Activated T-cell treated with anti-CD3 and anti-CD28 coated beads, Interleukin-2, amount 50 U/mL, for 4 hours (primary cell): ENCODE measurements at places on chromosomes 2 and 18. TPM values are rescaled to one million over a fixed set of nuclear protein-coding genes. Genes with fewer than 3 reads are reported as not detected.
A peak's percentile ranks its signal among the peaks of the same experiment; 100 is the strongest.

DNA sequence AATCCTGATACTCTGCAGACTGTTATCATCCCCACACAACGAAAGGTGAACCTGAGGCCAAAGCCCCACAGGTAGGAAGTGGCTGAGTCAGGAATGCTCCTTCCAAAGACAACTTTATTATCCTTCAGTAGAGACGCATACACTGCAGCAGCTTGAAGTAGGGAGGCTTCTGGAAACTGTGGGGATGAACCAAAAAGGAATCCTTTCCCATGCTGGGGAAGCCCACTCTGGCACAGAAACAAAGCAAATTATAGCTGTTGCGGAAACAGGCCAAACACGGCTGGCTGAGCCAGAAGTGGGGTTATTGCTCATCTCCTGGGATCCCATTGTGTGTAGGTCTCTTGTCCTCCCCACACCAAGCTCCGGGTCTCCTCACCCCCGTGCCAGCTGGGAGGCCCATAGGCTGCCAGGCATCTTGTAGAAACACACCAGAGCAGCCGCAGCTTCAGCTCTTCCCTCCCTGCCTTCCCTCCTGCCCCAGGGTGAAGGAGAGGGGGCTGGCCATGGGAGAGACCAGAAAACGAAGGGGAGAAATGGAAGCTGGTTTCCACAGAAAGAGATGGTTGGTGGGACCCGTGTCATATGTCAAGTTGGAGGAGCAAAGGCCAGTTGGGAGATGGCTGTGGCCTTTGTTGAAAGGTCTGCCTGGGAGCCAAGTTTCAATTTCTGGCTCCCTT lies 176.9 kb upstream of the NABP1 start:
- no peak for DNase-seq

- no peak for DNase-seq
Measured at GRCh38 chr18:42392416-42392815, 437.4 kb downstream of the PIK3C3 start.

- DNase-seq, result no peak
Measured at GRCh38 chr2:231526341-231527090, 3.7 kb downstream of the NMUR1 start.

DNA sequence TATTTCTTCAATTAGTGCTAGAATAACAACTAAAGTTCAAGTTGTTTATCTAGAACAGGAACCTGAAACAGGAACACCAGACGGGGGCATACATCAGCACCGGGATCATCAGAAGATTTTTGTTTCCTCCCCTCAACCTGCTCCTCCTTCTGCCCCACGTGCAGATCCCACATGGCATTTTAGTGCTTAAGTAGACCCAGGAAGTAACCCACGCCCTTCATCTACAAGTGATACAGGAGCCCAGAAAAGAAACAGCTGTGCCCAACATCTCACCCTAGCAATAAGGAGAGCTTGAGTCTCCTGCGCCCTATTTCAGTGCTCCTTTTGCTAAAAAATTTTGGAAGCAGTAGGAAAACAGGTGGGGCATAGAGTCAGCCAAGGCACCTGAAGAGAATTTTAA lies 5.2 kb downstream of the ZNF385B start:
- DNase-seq, result no peak

GRCh38 chr2:120469426-120469825 lies 123.5 kb downstream of the INHBB start:
- no peak for DNase-seq

GRCh38 chr2:153912798-153913396 lies 41.2 kb downstream of the GALNT13 start:
- DNase-seq, result no peak

DNA sequence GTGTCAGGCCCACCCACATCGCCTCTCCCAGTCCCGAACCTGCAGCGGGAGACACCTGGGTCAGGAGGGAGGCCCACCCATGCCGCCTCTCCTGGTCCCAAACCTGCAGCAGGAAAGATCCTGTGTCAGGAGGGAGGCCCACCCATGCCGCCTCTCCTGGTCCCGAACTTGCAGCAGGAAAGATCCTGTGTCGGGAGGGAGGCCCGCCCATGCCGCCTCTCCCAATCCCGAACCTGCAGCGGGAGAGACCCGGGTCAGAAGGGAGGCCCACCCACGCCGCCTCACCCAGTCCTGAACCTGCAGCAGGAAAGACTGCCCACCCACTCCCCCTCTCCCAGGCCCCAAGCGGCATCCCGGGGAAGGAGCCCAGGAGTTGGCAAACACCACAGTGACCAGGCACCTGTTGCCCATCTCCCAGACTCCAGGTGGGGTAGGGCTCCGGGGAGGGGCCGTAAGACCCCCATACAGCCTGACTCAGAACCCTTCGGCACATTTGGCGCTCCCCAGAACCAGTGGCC lies 7.8 kb downstream of the SLC66A2 start:
- DNase-seq, result no peak

DNA sequence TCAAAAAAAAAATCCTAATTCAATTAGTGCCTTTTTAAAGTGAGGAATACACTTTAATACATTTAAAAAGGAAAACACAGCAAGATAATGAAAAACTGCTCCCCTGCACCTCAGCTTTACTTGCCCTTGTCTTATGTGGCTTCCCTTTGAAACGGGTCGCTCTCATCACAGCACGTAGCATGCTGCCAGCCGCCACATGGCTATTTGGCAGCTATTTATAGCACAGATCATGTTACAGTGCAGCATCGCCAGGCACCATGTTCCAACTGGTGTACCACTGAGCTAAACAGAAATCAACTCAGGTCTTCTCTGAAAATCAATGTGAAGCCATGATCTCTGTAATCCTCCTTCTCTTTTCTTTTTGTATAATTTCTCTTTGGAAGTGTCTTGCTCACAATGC lies 65.1 kb downstream of the TMEM182 start:
- no peak for DNase-seq

GRCh38 chr2:190570871-190571270 lies 36.3 kb upstream of the NEMP2 start:
- DNase-seq, result no peak

DNA sequence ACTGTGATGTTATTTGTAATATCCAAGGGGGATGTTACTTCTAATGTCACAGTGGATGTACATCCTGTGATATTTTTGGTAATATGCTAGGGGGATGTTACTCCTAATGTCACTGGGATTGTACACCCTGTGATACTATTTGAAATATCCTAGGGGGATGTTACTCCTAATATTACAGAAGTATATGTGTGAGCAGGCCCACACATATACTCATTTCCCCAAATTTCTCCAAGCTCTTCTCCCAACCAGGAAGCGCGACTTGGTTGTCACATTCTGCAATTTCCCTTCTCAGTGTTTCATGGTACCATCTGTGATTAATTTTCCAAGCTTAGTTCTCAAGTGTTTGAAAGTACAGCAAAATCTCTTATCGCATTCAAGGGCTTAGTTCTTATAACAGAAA lies 29.5 kb upstream of the CHN1 start:
- no peak for DNase-seq

DNA sequence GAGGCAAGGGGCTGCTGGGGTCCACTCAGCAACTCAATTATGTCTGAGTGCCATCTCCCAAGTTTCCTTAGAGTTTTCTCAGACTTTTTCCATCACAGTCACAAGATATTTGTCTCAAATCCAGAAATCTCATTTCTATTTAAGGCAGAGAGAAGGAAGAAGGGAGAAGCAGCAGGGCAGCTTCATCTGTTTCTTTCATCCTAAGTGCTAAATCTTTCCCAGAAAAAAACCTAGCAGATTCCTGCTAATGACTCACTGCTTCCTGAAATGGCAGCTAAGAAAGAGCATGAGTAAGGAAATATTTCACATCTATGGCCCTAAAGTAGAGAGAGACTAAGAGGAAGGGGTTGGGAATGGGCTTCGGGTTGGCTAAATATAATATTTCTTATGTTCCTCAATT lies 88.0 kb downstream of the KYNU start:
- DNase-seq, result no peak

- no peak for DNase-seq
Measured at GRCh38 chr18:48878471-48878870, 72.3 kb downstream of the SMAD7 start.

DNA sequence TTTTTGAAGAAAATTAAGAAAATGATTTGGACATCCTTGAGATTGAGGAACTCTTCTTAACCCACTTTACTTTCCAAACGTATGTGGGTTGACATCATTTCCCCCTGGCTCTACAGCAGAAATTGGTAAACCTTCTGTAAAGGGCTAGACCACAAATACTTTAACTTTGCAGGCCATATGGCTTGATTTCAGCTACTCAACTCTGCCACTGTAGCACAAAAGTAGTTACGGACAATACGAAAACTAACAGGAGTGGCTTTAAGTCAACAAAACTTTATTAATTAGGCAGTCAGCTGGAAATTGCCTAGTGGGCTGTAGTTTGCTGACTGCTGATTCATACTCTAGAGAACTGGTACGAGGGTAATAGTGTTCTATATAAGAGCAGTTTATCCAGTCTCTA lies 83.2 kb upstream of the DTNB start:
- DNase-seq, result no peak

- no peak for DNase-seq
Measured at GRCh38 chr2:20766798-20767644, 55.9 kb downstream of the LDAH start.

GRCh38 chr2:98355881-98356280 lies 9.6 kb downstream of the CNGA3 start:
- DNase-seq, result no peak

- peak; percentile 12 for DNase-seq
Measured at GRCh38 chr2:189142893-189143759, 36.4 kb downstream of the COL5A2 start.

- no peak for DNase-seq
Measured at GRCh38 chr2:170461889-170462288, 253.2 kb upstream of the SP5 start.

- DNase-seq, result no peak
Measured at GRCh38 chr2:166434491-166434890, 58.7 kb upstream of the SCN9A start.

DNA sequence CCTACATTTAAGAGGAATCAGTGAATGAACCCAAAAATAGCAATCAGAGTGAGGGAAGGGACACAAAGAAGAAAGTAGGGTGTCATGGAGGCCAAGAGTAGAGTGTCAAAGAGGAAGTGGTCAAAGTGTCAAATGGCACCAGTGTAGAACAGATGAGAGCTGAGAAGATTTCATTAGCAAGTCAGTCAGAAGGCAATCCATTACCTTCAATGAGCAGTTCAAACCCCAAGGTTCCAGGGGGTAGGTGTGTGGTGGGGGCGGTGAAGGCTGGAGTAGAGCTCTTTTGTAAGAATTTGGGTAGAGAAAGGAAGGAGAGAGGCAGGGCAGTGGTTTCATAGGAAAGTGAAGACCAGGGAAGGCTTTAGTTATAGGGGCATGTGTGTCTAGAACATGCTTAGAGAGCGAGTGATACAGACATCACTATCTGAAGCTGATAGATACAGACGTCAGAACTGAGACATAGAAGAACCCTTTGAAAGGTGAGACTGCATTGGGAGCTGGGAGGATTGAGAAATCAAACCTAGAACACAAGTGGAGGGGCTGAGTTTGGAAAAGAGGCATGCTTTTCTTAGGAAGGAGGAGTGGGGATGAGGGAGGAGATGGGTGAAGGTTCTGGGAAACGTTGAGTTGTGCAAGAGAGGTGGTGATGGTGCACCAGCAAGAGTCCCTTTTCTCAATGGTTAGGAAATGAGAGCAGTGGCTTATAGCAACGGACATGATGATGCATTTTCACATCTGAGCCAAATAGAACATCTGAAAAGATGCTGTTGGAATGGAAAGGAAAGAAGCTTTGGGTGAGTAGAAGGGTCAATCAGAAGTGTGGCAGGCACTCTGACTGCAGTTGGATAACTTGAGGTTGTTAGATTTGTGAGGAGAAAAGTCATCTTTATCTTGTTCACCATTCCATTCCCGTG lies 48.9 kb upstream of the IL1RL1 start:
- DNase-seq, result no peak

GRCh38 chr18:25604196-25604893 lies 252.4 kb upstream of the ZNF521 start:
- DNase-seq, result no peak

Gene CFC1
- total RNA-seq, result 0.18 TPM

Gene GALNT13
- total RNA-seq, result not detected

Gene RAD51AP2
- total RNA-seq, result not detected

Gene KCNK3
- total RNA-seq, result 0.08 TPM

Gene LAMA3
- 0.20 TPM for total RNA-seq

Gene TTC21B
- 13.9 TPM for total RNA-seq

Gene C2orf81
- total RNA-seq, result 1.4 TPM

Gene GLS
- total RNA-seq, result 377 TPM
